ENCODE measurements at places on chromosomes 12 and 14.

- no peak for DNase-seq
Observed at GRCh38 chr14:55964091-55964490, 154.1 kb upstream of the PELI2 start.

- no peak for DNase-seq
Observed at GRCh38 chr14:29446971-29447370, 480.7 kb downstream of the PRKD1 start.

DNA sequence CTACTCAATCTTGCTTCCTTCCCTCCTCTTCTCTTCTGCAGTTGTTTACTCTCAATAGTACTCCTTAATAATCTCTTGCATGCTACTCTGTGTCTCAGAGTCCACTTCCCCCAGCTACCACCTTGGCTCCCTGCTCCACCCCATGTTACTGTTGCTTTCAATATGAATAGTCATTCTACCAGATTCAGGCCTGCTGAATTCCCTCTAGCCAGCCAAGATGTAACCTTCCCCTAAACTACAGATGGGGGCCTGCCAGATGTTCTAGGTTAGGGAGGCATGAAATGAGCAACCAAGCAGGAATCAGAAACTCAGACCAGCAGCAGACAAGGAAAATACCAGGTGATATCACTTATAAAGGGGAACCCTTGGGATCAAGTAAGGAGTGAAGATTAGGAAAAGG, 392.1 kb upstream of the DDHD1 start:
- DNase-seq: peak; percentile 17

DNA sequence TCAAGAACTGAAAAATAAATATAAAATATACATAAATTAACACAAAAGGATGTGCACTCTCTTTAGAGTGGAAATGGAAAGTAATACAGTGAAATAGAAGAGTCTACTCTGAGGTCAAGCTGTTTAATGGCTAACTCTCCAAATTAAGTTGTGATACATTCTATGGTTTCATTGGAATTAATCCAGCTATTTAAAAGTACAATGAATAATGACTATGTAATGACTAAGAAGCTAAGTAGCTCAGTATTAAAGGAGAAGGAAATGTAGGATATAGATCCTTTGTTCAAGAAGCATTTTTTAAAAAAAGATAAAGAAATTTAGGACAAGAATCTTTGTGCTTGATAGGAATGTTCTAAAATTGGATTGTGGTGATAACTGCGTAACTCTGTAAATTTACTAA, 85.3 kb downstream of the LRP6 start:
- no peak for DNase-seq

GRCh38 chr12:113724794-113725556, 241.2 kb downstream of the RBM19 start:
- no peak for DNase-seq

GRCh38 chr12:64077922-64078321, 144.2 kb downstream of the KICS2 start:
- no peak for DNase-seq

DNA sequence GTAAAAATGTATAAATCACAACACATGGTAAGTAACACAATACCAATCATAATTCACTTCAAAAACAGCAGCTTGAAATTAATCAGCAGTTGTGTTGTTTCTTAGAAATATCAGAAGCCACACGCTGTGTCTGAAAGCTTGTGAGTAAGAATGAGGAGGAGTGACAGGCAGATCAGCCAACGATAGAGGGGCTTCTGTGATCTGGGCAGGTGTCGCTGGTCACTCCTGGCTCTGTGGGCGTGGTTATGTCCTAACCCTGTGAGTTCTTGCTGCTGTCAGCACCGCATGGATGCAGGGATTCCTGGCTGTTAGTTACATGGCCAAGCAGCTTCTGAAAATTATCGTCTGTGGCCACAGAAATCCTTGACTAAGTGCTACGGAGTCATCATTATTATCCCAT, 123.4 kb downstream of the SLC25A47 start:
- DNase-seq: no peak

DNA sequence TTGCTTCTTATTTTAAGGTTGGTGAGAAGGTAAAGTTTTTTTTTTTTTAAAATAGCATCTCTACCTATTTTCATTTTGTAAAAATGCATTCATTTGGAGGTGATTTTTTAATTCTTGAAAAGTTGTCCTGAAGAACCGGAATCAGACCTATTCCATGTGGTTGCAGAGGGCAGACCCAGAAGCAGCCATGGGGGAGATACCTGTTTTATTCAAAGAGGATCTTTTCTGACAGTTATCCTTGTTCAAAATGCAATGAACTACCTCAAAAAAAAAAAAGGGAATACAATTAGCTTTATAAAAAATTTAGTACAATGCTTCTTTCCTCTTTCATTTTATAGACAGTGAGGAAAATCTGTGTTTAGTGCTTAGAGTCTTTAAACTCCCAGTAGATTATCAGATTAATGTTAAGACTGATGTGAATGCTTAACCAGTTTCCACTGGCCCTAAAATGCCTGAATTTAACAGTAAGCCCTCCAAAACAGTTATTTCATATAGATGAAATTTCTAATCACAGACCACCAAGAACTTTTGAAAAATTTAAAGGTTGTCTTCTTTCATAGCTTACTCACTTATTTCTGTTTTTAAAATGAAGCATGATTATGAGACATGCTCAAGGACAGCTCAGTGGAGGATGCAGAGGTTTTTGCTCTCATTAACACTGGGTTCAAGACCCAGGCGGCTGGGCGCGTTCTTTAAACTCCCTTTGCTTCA, 8.6 kb upstream of the NEMF start:
- DNase-seq: no peak

DNA sequence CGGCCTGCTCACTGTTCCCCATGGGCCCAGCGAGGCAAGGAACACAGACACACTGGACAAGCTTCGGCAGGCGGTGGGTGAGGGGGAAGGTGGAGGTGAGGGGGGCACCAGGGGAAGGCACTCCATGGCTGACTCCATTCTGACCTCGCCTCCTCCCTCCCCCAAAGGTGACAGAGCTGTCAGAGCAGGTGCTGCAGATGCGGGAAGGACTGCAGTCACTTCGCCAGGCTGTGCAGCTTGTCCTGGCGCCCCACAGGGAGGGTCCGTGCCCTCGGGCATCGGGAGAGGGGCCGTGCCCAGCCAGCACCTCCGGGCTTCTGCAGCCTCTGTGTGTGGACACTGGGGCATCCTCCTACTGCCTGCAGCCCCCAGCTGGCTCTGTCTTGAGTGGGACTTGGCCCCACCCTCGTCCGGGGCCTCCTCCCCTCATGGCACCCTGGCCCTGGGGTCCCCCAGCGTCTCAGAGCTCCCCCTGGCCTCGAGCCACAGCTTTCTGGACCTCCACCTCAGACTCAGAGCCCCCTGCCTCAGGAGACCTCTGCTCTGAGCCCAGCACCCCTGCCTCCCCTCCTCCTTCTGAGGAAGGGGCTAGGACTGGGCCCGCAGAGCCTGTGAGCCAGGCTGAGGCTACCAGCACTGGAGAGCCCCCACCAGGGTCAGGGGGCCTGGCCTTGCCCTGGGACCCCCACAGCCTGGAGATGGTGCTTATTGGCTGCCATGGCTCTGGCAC, 10.6 kb downstream of the MCRS1 start:
- DNase-seq: no peak

DNA sequence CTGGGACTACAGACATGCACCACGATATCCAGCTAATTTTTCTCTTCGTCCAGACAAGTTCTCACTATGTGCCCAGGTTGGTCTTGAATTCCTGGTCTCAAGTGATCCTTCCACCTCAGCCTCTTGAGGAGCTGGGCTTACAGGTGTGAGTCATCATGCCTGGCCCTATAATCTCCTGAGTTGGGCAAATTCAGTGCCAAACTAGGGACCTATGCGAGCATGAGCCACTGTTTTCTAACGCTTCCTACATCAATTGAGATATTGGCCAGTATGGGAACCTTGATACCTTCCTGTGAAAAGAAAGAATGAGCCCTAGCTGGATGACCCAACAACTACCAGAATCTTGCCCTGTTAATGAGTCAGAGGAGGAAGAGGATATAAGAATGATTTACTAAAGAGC, 585.2 kb downstream of the C12orf50 start:
- DNase-seq: no peak

- no peak for DNase-seq
Observed at GRCh38 chr12:38915429-38916182, 10.2 kb upstream of the CPNE8 start.

- DNase-seq: peak; percentile 50
Observed at GRCh38 chr12:39441963-39442830, 723 bp downstream of the KIF21A start.

DNA sequence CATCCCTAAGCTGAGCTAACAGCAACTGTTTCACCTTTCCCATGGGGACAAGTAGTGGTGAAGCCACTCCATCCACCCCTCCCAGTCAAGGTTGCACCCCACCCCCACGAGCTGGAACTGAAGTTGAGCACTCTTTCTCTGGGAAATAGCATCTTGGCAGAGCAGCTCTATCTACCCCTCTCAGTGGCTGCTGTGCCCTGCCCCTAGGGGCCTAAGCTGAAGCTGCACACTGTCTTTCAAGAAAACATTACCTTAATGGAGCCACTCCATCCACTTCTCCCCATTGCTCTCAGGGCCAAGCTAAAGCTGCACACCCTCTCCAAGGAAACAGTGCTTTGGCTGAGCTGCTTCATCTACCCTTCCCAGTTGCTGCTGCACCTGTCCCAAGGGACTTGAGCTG, 170.6 kb upstream of the CCDC196 start:
- DNase-seq: no peak

DNA sequence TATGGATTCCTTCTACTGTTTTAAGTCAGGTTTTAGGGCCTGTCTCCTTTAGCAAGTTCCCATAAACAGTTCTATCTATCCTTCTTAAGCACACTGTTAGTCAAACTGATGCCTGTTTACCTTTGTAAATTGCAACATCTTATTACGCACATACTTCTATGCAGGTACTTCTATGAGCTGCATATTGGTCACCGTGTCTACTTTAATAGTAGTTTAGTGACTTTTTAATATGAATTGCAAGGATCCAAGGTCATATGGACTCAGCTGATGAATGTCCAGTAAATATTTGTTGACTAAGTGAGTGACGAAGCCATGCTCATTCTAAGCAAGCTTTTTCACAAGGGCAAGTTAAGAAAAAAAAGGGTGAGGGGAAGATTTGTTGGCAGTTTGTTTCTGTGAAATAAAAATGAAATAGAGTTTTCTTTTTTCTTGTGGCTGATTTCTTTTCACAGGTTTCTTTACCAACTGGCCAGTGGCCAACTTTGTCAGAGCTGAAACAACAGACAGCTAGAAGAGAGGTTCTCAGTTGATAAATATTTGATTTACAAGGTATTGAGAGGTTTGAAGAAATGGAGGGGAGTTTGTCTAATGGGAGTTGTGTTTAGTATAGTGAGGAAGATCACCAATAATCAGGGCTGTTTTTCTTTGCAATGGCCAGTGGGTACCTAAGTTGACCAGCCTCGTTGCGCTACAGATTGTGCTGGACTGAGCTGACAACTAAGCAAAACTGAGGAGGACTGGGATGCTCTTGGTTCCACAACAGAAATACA, 141.1 kb downstream of the SLC15A5 start:
- DNase-seq: no peak

GRCh38 chr12:12909995-12910420, 18.6 kb downstream of the GPRC5A start:
- no peak for DNase-seq

DNA sequence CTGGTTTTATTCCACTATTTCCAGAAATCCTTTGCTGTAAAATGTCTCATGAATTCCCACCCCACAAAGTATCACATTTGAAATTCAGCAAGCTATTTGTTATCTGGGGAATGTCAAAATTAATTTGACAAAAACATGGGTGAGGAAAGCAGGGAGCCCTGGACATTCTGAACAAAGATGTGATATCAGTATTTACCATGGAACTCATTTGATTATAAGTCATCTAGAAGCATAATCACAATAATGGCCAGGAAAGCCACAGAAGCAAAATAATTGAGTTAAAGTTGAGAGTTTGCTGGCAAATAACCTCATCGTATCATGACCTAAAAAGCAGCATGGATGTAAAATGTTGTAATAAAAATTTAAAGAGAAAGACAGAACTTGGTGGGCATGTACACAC, 96.1 kb downstream of the ANO6 start:
- no peak for DNase-seq

- no peak for DNase-seq
Observed at GRCh38 chr12:88227871-88228270, 85.8 kb downstream of the TMTC3 start.

- peak; percentile 67 for DNase-seq
Observed at GRCh38 chr14:70186900-70187451, 1.8 kb downstream of the SLC8A3 start.

GRCh38 chr12:30251546-30251945, 444.1 kb downstream of the IPO8 start:
- DNase-seq: no peak

DNA sequence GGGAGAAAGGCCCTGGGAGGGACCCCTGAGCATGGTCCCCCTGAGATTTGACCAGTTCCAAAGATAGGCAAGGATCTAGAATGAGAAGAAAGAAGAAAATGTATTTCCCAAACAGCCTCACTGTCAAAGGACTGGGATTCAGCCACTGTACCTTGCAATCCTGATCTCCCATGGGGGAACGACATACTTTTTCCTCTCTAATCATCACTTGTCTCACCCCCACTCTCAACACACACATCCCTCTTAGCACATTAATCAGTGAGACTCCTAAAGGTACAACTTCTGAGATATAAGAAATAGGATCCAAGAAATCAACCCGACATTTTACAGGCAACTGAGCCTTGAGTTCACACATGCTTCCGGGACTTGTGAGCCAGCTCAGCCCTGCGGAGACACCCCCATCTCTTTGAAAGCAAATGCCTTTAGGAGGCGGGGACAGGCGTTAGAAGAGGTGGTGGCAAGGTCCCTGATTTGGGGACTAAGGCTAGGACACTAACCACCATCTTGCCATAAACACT, 1.4 kb downstream of the MAP3K9 start:
- DNase-seq: peak; percentile 71

- no peak for DNase-seq
Observed at GRCh38 chr14:56261046-56261445, 142.8 kb downstream of the PELI2 start.

- no peak for DNase-seq
Observed at GRCh38 chr12:44526655-44527182, 349.4 kb downstream of the NELL2 start.

DNA sequence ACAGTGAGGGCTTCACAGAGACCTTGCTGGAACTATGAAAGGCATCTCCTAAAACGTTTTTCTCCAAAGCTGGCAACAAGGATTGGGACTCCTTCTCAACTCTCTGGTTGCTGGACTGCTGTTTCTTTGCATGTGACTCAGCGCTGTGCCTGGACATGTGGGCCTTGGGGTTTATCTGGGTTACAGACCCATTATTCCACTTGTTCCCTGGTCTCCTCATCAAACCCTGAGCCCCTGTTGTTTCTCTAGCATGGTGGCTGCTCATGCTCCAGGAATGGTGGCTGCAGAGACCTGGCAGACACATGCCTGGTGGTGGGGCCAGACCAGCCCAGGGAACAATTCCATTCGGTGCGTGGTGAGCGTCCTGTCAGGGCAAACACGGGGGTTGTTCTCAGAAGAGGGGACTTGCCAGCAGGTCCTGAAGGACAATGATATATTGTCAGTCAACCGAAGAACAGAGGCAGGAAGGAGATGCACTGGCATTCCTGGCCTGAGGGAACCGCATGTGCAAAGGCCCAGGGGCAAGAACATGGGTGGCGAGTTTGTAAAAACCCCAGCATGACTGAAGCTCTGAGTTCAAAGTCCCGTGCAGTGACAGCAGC, 320.1 kb upstream of the RTL1 start:
- no peak for DNase-seq

Data from GM13977 (cell line).